ENCODE measurements at places on chromosomes 6 and 20.

DNA sequence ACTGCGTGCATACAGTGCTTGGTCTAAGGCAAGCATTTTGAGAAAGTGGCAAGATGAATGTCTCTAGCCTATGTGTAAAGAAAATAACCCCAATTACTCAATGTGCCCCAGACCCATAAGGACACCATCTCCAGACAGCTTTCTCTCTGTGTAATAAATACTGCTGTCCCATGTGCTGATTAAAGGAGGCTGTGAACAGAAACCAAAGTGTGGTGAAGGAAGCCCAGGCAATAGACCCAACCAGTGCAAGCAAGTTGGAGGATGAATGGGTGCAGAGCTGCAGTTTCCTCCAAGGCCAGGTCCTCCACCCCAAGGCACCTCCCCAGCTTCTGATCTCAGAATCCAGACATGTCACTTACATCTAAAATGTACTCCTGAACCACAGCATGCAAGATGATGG, 60.6 kb downstream of the TRAM2 start:
- no peak for DNase-seq

- no peak for DNase-seq
These were observed 41.0 kb downstream of the PKHD1 start for GRCh38 chr6:52046456-52046855.

DNA sequence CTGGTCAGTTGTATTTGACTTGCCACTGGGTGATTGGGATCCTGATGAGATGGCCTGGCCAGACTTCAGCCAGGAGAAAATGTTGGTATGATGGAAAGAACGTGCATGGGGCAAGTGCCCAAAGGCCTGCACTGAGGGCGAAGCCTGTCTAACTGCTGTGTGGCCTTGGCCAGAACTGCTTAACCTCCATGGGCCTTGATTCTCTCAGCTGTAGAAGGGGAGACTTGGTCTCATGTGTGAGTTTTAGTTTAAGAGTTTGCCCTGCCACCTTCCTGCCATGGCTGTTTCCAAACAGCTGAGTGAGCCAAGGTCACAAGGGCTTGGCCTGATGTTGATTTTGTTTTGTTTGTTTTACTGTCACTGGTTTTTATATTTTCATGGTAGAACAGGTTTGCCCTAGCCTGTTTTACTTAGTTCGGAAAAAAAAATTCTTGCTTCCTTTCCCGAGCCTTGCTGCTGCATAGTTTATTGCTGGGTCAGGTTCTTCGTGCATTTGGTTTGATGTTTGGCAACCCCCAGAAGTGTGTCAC, 35.3 kb downstream of the DSTN start:
- no peak for DNase-seq

DNA sequence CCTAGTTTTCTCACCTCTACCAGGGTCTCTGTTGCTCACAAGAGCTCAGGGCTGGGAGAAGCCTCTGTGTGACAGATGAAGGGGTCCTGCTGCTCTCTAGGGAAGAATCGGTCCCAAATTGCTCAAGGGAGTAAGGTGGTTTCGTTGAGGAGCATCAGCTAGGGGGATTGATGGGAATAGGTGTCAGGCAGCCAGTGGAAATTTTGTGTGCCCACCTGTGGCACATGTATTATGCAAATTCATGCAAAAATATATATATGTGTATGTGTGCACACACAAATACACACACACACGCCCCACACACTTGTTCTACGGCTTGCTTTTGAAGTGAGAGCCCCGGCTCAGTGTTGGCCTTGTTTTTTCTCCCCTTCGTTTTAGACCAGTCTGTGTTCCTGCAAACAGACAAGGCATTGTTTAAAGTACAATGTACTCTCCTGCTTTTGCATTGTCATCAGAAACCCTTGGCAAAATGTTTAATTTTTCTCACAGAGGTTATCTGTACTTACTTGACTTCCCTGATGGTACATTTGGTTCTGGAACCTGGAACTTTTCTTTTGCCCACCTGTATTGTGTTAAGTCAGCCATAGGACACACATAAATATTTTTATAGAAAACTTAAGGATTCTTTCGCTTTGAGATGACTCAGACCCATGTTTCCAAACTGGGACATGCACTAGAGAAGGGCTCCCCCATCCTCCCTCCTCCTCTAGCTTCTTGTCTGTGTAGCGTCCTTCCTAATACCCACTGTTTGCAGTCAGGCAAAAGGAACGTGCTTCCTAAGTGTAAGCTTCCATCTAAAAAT, 26.7 kb downstream of the FOXO3 start:
- DNase-seq = no peak

DNA sequence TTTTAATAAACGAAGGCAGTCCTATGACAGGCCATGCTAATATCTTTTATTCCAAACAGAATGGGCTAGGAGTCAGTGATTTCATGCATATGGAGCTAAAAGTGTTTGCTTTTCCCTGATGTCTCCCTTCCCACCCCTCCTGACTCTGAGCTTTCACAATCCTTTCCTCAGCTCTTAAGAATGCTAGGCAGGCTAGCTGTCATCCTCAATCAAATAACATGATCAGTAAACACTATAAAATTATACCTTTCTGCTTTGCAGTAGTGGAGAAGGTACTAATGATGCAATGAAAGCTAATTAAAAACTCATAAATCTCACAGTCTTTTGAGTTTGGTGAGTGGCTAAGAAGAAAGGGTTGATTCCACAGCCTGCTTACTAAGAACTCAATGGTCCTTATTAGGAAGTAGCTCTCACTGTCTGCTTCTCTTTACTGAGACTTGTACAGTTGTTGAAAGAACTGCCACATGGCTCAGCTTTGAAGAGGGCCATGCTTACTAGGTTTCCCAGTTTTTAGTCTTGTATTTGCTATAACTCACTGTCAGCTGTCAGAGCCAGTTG, 250.9 kb upstream of the JAG1 start:
- DNase-seq = no peak

DNA sequence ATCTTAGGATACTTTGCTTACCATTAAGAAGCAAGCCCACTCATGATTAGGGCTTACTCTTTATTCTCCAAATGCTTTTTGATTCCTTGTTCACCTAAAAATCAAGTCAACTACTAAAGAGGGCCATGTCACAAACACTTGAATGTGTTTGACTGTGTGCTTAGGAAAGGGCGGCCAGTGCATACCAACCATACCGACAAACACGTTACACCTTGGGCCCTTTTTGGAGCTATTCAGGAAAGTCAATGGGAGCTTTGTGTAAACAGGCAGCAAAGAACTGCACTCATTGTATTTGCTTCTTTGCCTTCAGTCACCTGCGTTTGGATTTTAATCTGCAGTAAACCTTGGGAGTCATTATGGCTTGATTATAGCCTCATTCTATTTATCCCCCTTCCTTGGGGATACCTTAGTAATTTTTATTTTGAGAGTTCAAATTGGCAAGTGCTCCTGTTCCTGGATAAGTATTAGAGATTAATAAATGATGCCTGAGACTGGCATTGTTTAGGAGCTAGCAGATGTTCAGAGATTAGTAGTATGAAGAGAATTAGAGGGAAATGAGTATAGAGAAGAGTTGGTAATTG, 102.6 kb upstream of the HDGFL1 start:
- DNase-seq = no peak

DNA sequence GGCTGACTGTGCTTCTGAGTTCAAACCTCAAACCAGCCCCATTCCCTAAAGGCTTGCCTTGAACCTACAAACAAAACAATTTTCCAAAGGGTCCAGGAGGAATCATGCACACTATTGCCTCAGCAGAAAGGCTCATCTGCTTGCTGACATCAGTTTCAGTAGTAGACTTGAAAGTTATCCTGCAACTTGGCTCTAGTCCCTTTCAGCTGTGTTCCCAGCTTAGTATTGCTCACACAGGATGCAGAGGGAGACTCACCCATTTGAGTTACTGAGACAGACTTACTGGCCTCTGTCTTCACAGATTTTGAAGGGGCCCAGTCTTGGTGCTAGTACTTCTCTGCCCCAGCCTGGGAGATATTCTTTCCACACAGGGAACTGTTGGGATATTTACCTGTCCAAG, 38.5 kb upstream of the TFB1M start:
- no peak for DNase-seq

DNA sequence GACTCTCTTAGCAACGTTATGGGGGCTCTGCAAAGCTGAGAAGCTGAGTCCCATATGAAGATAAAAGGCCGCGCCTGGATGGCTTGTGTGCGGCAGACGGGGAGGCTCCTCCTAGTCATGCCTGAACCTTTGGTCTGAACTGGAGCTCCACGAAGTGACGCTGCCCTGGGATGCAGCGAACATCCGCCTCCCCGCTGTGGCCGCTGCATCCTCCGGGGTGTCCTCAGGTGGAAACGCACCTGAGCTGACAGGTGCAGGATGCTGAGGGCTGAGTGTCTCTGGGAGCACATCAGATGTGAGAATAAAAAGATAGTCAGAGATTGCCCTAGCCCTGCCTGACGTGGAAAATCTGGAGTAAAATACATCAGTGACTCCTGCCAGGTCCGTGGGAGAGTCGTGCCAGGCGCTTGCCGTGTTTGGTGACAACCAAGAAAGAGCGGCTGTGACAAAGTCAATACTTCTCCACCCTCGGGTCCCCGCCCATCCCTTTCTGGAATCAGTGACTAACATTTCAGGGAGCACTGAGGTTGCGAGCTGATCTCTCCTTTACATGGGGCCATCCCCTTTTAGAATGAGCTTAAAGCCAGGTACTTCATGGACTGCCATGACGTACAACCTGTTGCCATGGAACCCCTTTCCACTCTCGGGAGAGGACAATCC, 162.8 kb upstream of the AFDN start:
- DNase-seq = no peak

GRCh38 chr6:18675881-18676280, 288.7 kb downstream of the RNF144B start:
- DNase-seq = no peak

DNA sequence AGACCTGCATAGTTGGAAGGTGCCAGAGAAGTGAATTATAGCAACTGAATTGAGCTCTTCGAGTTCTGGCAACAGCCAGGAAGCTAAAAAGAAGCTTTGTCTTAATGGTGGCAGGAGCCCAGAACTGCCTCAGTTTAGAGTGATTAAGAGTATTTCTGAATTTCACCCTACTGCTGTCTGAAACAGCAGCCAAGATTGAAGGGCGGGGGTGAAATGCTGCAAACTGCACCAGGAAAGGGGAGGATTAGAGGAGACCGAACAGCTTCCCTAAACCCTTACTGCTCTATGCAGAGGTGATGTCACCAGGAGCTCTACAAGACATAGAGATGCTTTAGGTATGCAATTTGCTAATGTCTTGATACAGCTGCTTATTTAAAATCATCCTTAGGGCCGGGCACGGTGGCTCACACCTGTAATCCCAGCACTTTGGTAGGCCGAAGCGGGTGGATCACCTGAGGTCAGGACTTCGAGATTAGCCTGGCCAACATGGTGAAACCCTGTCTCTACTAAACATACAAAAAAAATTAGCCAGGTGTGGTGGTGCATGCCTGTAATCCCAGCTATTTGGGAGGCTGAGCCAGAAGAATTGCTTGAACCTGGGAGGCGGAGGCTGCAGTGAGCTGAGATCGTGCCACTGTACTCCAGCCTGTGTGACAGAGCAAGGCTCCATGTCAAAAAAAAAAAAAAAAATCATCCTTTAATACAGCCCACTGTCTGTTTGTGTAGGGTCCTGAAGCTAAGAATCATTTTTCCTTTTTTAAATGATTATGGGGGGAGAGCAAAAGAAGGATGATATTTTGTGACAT, 91.7 kb upstream of the IYD start:
- DNase-seq = no peak

DNA sequence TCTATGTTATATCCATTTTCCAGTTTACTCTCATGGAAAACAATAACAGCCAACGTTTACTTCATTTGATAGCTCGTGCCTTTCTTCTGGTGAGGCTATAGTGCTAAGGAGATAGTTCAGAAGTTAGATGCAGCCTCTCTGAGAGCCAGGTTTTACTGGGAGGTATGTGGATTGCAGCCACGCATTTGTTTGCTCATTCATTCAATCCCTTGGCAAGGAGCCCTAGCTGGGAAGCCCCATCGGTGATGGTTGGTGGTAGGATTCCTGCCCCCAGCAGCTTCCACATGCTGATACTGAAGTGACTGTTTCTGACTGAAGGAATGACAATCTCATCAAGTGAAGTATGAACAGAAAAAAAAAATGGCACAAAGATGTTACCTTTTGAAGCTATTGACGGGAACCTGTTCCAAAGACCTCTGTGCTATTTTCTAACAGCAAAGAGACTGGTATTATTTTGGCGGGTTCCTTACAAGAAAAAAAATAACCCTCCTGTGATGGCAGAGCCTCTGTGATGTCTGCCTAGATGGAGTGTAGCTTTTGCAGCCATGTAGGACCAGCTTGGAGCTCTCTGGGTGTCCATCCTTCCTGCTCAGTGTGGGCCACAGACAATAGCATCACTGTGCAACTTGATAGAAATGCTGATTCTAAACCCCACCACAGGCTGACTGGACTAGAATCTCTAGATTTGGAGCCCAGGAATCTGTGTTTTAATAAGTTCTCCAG, 30.6 kb downstream of the SNAP25 start:
- no peak for DNase-seq

- DNase-seq = no peak
These were observed 61.6 kb upstream of the CEP85L start for GRCh38 chr6:118712969-118713368.

GRCh38 chr20:44837946-44838345, 27.6 kb upstream of the RIMS4 start:
- no peak for DNase-seq

DNA sequence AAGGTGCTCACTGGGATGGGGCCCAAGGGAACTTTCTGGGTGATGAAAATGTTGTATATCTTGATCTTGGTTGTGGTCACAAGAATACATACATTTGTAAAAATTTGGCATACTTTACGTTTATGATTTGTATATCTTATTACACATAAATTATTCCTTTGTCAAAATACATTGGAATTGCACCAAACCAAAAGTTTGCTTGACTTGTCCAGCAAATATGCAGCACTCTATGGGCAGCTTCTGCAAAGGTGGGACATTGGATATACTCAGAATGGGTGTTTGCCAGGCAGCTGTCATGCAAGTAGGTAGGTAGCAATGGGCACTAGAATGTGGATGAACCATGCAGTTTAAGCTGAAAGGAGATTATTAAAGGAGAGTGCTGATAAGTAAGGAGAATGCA, 78.0 kb downstream of the LAMP5 start:
- no peak for DNase-seq

DNA sequence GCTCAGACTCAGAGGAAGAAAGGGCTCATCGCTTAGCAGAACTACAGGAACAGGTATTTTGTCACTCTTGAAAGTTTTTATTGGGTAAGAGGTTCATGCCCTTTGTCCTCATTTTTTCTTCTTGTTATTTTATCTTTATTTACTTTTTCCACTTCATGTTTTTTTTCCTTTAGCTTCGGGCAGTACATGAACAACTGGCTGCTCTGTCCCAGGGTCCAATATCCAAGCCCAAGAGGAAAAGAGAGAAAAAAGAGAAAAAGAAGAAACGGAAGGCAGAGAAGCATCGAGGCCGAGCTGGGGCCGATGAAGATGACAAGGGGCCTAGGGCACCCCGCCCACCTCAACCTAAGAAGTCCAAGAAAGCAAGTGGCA, 9.5 kb downstream of the BRD2 start:
- no peak for DNase-seq

GRCh38 chr6:36961441-36962435, 7.2 kb downstream of the PI16 start:
- no peak for DNase-seq

DNA sequence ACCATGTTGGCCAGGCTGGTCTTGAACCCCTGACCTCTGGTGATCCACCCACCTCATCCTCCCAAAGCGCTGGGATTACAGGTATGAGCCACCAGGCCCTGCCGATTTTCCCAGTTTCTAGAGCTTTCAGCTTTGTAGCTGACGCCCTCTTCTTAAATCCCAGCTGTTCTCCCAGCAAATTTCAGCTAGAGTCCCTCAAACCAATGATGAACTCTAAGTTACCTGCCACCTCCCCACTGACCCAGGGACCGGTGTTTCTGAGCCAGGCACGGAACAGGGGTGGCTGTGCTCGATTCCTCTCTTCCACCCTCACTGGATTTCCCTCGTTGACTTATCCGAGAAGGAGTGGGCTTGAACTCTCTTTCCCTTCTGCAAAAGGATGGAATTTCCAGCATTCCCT, 39.1 kb downstream of the SUN5 start:
- DNase-seq = peak; percentile 32
